ENCODE measurements at places on chromosomes 12 and 14. TPM values are rescaled to one million over a fixed set of nuclear protein-coding genes. Genes with fewer than 3 reads are reported as not detected.

- H3K4me1 ChIP-seq = peaks cover 31% of the 10 kb centered on the region
- DNase-seq = no peak
- H3K4me3 ChIP-seq = peak overlapping the region; percentile 39
- H3K27ac ChIP-seq = peak overlapping the region; percentile 10
These were observed 6.2 kb downstream of the FOXJ2 start for GRCh38 chr12:8038659-8039114.

GRCh38 chr14:22920697-22921096 is 1.7 kb upstream of the RBM23 start:
- no peak overlapping the region for H3K4me3 ChIP-seq
- peaks cover 27% of the 10 kb centered on the region for H3K4me1 ChIP-seq
- no peaks in the 10 kb centered on the region for H3K27me3 ChIP-seq

DNA sequence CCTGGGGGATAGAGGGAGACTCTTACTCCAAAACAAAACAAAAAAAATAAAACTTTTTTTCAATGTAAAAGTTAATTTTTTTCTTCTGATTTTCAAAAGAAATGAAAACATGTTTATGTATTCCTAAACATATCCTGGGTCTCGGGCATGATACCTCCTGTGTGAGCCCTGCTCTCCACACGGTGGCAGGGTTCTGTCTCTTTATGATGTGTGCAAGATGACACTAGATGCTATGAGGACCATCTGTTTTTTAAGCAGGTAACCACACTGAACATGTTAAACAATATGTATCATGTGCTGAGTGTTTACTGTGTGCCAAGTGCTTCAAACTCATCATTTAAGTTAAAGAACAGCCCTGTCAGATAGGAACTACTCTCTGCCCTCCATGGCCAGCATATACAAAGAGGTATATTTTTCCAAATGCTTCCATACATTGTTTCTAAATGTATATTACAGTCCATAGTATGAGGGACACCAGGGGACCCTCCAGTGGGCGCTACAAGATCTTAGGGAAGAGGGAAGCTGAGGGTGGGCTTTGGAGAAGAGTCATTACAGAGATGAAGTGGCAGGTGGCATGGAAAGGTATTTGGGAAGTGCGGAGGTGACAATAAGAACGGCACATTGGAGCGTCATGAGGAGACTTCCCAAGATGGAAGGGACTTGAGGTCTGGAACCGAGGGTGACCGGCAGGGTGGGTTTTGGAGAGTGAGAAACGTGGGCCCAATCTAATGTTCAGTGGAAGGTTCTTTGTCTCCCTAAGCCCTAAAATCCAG is 28.5 kb downstream of the FOS start:
- no peaks in the 10 kb centered on the region for H3K36me3 ChIP-seq
- peaks cover 12% of the 10 kb centered on the region for H3K4me1 ChIP-seq
- H3K27ac ChIP-seq = no peak overlapping the region
- H3K4me3 ChIP-seq = no peak overlapping the region
- H3K27me3 ChIP-seq = no peaks in the 10 kb centered on the region

- peaks cover 37% of the 10 kb centered on the region for H3K27me3 ChIP-seq
- DNase-seq = no peak
- H3K27ac ChIP-seq = no peak overlapping the region
- no peaks in the 10 kb centered on the region for H3K36me3 ChIP-seq
These were observed 36.8 kb downstream of the CDC42BPB start for GRCh38 chr14:103020271-103021170.

DNA sequence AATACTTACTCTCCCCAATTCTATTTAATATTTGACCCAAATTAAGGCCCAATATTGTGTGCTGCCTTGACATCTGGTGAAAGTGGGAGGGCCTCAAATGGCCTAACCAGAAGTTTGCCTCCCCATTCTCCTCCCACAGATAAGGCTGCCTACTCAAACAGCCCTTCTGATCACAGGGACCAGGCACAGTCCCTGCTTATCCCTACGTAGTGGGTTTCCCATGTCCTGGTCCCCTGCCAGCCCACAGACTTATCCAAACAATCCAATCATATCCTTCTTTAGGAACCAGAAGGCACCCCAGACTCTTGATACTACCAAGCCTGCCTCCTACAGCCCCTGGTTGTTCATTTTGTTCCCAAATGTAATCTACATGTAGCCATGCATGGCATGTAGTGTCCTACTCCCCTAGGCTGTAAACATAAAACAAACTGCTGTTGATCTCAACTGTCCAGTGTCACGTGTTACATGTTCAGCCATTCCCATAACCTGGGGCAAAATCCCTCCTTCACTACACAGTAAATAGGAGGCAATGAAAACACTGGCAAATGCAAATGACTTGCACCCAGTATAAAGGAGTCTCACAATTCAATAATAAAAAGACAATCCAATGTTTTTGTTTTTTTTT is 49.3 kb downstream of the EEA1 start:
- H3K27ac ChIP-seq = no peak overlapping the region
- H3K4me3 ChIP-seq = no peak overlapping the region
- DNase-seq = no peak
- peaks cover 11% of the 10 kb centered on the region for H3K36me3 ChIP-seq
- H3K27me3 ChIP-seq = no peaks in the 10 kb centered on the region

DNA sequence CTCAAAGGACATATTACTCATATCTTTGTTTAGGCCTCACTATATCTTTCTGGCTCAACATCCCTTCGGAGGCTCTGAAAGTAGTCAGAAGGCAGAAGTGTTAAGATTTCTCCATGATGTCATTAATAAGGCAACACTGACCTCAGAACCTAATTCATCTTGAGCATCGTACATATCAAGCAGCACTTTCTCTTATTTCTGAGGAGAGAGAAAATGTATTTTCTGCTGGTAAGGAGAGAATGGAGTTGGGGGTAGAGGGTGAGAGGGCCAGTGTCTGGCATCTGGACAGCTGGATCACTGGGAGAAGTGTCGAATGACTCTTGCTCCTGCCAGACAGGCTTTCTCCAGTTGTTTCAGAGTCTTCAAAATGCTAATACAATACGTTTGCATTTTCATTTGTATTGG is 213.2 kb upstream of the PRICKLE1 start:
- no peaks in the 10 kb centered on the region for H3K4me1 ChIP-seq
- no peaks in the 10 kb centered on the region for H3K27me3 ChIP-seq
- H3K4me3 ChIP-seq = no peak overlapping the region
- H3K27ac ChIP-seq = no peak overlapping the region
- no peak for DNase-seq

DNA sequence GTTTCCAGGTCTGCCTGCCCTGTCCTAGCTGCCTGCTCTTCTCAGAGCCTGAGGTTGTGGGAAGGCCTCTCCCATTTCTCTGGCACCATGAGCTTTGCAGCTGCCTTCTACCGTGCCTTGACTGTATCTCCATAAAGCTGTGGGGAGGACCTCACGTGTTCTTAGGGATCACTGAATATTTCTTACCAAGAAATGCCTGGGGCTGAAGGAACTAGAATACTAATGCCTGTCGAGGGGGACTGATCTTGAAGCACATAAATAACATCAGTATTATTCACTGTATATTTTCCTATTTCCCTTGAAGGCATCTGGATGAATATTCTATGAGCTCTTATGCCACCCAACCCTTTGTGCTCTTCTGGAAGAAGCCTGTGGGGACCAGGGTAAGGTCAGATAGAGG is 103.4 kb downstream of the APAF1 start:
- no peak overlapping the region for H3K27ac ChIP-seq
- no peaks in the 10 kb centered on the region for H3K36me3 ChIP-seq
- H3K4me3 ChIP-seq = no peak overlapping the region
- peaks cover 13% of the 10 kb centered on the region for H3K4me1 ChIP-seq
- H3K27me3 ChIP-seq = peaks cover 5% of the 10 kb centered on the region

- no peak overlapping the region for H3K27ac ChIP-seq
- H3K36me3 ChIP-seq = no peaks in the 10 kb centered on the region
- H3K4me3 ChIP-seq = no peak overlapping the region
- H3K4me1 ChIP-seq = peaks cover 4% of the 10 kb centered on the region
- H3K27me3 ChIP-seq = no peaks in the 10 kb centered on the region
These were observed 5.7 kb downstream of the SLC4A8 start for GRCh38 chr12:51430196-51430895.

DNA sequence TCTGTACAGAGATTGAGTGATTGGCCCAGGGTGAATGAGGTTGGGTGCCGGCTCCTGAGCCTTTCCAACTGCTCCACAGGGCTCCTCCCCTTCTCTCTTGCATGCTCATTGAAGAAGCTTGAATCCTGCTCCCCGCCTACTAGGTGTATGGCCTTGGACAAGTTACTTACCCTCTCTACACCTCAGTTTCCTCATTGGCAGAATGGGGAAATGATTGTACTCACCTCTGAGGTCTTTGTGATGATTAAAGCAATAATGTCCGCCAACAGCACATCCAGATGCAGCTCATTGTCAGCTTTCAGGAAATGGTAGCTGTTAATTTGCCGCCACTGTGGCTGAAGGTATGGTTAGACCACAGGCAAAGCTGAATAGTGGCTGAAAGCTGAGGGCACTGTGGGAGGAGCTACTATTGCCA is 174.1 kb downstream of the CRADD start:
- no peak overlapping the region for H3K27ac ChIP-seq
- no peak for DNase-seq
- H3K4me1 ChIP-seq = peaks cover 6% of the 10 kb centered on the region
- H3K4me3 ChIP-seq = no peak overlapping the region

DNA sequence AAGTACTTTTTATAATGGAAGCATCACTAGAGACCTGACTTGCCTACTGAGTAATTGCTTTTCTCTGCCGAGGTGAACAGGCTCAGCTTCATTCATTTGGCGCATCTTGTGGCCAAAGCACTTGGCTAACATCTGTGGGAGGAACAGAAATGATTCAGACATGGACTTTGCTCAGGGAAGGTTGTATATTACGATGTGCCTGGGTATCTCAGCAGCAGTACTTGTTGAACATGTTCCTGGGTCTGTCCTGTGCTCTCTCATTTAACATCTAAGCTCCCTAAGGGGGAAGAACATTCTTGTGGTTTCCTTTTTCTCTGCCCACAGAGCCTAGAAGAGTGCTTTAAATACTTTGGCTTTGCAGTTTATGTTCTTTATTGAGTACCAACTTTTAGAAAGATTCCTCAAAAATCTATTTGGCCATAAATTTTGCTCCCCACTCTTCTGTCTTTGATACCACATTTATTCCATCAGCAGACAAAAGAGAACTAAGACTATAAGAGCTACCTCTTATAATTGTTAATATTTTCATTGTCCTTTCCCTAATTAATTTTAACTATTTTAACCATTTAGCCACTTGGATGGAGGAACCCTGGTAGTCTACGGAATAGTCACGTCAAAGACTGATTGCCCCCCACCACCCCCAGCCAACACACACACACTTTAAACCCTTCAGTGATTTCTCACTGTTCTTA is 101.2 kb upstream of the EGLN3 start:
- no peak for DNase-seq
- no peaks in the 10 kb centered on the region for H3K36me3 ChIP-seq
- H3K27ac ChIP-seq = no peak overlapping the region
- no peak overlapping the region for H3K4me3 ChIP-seq
- H3K4me1 ChIP-seq = peaks cover 10% of the 10 kb centered on the region

DNA sequence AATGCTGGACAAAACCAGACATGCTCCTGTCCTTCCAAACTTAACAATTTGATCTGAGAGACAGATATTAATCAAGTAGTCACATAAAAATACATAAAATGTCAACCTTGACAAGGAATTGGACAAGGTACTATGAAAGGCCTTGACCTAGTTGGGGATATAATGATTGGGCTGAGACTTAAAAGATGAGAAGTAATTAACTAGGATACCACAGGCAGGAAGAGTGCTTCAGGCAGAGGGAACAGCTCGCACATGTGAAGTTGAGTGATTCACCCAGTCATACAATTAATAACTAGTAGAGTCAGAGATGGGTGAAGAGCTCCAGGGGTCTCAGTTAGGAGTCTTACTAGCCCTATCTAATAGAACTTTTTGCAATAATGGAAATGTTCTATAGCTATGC is 259.5 kb downstream of the MSRB3 start:
- no peak overlapping the region for H3K27ac ChIP-seq
- no peaks in the 10 kb centered on the region for H3K4me1 ChIP-seq

DNA sequence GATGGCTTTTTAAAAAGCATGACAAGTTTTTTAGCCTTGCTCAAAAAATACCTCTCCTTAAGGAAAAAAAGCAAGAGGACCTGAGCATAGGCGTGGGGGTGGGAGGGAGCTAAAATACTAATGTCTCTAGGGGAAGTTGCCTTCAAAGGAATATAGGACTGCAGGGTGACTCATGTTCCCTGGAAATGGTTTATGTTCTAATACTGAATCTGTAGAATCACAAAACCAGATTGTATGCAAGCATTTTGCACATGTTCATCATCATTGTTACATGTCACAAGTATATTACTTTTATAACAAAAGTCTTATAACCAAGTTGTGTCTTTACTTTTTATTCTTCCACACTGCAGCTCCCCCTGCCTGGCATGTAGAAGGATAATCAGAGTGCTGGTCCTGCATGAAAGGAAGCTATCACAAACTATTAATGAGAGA is 36.6 kb downstream of the GPR135 start:
- H3K4me3 ChIP-seq = no peak overlapping the region
- no peaks in the 10 kb centered on the region for H3K36me3 ChIP-seq
- no peaks in the 10 kb centered on the region for H3K27me3 ChIP-seq
- H3K27ac ChIP-seq = no peak overlapping the region
- no peak for DNase-seq
- H3K4me1 ChIP-seq = no peaks in the 10 kb centered on the region

DNA sequence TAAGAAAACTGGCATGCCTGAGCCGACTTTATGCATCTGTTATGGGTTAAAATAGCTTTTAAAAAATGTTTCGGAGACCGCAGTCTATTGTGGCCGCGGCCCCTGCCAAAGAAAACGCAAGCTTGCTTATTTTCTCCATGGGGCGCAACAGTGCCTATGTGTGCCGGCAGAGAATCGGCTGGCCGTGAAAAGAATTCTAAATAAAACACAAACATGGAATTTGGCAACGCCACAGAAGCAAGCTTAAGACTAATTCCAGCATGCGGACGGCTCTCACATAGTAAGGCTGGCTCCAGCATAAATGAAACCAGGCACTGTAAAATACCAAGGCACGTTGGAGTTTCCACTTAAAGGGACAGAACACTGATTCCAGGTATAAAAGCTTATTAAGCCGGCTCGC is 56.7 kb downstream of the BCL11B start:
- H3K27me3 ChIP-seq = no peaks in the 10 kb centered on the region
- no peak for DNase-seq
- H3K4me3 ChIP-seq = peak overlapping the region; percentile 28

- no peaks in the 10 kb centered on the region for H3K27me3 ChIP-seq
- no peak overlapping the region for H3K4me3 ChIP-seq
- no peak overlapping the region for H3K27ac ChIP-seq
- DNase-seq = no peak
- no peaks in the 10 kb centered on the region for H3K36me3 ChIP-seq
These were observed 51.1 kb downstream of the EMP1 start for GRCh38 chr12:13247596-13247995.

GRIN2B gene
- total RNA-seq = not detected

OR6C2 gene
- total RNA-seq = not detected

TAS2R31 gene
- total RNA-seq = 4.3 TPM

SRRM4 gene
- not detected for total RNA-seq

PTCSC3 gene
- not detected for total RNA-seq

KRAS gene
- total RNA-seq = 29.2 TPM

GPR65 gene
- total RNA-seq = 8.9 TPM

UNC79 gene
- not detected for total RNA-seq

GLT1D1 gene
- total RNA-seq = 0.14 TPM

TULP3 gene
- 8.4 TPM for total RNA-seq

SPX gene
- 0.26 TPM for total RNA-seq
